ENCODE measurements at places on chromosomes 4 and X.

GRCh38 chr4:46441136-46441859 is 51.4 kb upstream of the GABRA2 start:
- no peak for DNase-seq

- DNase-seq: no peak
Observed at GRCh38 chr4:62528874-62529273, 1328.7 kb downstream of the ADGRL3 start.

GRCh38 chr4:57580710-57581599 is 470.8 kb upstream of the IGFBP7 start:
- DNase-seq: no peak

DNA sequence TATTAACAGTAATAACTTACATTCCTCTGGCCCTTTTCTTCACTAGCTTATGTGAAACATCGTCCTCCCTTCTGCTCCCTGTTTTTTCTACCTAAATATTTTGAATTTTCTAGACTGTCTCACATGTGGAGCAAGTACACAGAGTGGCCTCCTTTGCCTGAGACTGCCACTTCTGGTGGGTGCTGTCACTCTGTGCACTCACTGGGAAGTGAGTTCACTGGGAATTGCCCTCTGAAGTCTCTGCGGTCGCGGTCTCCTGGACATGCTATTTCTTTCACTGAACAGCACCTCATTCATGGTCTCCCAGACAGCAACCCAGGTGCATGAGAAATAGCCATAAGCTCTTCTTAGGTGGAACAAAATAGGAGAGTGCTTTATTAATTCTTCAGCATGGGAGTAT is 1179.7 kb upstream of the ADGRL3 start:
- DNase-seq: no peak

GRCh38 chr4:73021634-73022033 is 47.9 kb downstream of the COX18 start:
- no peak for DNase-seq

DNA sequence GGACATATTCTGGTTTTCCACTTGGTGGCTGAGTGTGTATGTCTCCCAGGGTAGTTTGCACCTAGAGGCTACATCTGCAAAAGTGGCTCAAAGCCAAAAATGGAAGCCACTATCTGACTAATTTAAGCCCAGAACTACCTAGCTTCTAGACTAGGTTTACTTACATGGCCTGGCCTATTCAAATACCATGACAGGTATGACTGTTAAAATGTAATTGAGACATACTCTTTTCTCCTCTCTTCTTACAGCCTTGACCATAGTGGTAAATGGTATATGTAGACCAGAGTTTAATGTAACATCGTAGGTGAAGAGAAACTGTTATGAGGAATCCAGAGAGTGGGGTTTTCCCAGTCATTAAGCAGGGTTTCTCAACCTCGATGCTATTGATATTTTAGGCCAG is 2.6 kb upstream of the TRPC5 start:
- no peak for DNase-seq

- DNase-seq: no peak
Observed at GRCh38 chrX:76253432-76253831, 80.6 kb downstream of the PBDC1 start.

DNA sequence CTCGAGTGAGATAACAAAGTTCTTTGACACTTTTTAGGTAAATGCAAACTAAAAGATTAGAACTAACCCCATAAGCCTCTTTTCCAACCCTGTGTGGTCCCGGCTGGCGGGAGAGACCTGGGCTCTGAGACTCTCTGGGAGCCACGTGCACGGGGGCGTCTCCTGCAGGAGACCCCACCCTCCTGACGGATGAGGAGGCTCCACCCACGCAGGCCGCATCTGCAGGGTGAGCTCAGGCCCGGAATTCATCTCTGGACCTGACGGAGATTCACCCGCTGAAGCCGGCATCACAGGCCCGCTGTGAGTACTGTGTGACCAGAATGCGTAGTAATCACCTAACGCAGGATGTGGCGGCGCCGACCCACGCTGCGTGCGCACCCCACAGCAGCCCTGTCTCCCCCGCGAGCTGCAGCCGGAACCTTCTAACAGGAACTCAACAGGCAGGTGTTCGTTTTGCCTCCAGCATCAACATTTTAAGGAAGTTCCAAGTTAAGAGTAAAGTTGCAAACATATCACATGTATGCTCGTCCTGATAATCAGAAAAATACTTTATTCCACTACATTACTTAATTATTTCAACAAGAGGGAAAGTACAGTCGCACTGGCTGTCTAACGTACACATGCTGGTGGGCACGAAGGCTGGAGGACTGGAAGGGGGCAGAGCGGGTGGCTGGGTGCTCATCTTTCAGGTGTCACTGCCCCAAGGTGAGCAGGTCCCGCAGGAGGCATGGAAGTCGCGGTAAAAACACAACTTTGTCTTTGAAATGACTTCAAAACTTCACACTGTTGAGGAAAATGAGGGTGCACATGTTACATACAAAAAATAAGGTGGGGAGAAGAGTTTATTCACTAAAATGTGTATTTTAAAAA is 44.5 kb downstream of the FGFRL1 start:
- no peak for DNase-seq

GRCh38 chrX:14038375-14039085 is 8.8 kb upstream of the GEMIN8 start:
- no peak for DNase-seq

DNA sequence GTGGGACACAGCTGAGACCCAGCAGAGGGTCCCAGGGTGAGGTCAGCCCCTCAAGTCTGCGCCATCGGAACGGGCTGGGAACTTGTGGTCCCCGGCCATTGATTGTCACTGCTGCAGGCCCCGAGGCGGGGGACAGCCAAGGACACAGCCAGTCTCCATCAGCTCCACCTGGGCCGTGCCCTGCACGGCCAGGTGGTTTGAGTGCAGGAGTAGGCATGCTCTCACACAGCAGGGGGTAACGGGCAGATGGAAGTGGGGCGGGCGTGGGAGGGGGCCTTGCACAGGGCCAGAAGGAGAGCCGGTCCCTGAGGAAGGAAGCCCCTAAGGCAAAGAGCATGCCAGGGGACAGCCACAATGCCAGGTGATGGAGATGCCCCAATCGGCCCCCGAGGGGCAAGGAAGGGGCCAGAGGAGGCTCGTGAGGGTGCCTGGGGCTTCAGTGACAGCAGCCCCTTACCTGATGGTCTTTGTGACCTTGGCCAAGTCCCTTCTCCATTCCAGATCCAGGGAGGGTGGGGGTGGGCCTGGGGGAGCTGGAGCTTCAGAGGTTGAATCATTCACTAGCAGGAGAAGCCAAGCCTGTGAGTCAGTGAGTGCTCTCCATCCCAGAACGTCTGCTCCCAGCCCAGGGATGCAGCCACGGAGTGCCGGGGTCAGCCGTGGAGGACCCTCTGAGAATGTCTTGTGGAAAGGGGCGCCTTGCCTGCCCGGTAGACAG is 2.3 kb downstream of the ATP2B3 start:
- no peak for DNase-seq

DNA sequence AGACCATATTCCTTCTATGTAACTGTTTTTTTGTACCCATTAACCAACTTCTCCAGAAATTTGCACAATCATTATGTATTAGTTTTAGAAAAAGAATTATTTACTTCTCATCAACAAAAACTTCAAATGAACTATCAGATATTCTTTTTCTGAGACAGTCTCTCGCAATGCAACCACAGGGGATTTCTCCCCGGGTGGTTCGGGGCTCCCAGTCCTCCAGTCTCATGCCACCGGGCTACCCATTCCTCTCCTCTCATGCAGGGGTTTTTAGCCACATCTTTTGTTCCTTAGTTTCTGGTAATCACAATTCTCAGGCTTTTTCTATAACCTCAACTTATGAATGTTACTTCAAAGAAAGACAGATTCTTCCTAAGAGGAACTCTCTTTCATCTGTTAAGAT is 46.6 kb upstream of the CLNK start:
- DNase-seq: no peak

DNA sequence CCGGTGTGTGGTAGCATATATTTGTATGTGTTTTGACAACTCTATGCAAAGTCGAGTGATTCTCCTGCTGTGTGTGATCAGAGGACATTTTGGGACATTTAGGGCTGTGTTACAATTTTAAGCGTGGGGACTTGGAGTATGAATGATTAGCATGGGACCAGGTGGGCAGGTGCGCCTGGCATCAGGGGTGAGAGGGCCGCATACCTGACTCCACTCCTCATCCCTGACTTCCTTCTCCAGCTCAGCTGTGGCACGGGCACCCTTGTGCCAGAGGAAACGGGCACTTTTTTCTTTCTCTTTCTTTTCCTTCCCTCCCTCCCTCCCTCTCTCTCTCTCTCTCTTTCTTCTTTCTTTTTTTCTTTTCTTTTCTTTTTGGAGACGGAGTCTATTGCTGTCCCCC is 15.7 kb upstream of the PLCXD1 start:
- no peak for DNase-seq

DNA sequence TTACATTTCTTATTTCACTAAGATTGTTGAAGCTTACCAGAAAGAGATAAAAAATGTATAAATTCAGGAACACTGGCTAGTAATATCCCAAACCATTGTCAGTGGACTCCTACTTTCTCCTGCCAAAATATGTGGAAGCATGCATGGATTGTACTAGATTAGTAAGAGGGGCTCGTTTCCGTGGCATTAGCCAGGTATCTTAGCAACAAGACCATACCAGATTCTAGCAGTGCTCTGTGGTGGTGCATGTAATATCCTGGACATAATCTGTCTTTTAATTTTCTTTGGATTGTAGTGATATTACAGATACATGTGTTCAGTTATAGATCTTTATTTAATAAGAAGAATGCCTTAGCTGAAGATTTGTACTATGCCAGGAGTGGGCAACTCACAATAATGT is 371.9 kb upstream of the PITX2 start:
- DNase-seq: no peak

GRCh38 chrX:44922980-44923379 is 50.0 kb downstream of the KDM6A start:
- DNase-seq: no peak

DNA sequence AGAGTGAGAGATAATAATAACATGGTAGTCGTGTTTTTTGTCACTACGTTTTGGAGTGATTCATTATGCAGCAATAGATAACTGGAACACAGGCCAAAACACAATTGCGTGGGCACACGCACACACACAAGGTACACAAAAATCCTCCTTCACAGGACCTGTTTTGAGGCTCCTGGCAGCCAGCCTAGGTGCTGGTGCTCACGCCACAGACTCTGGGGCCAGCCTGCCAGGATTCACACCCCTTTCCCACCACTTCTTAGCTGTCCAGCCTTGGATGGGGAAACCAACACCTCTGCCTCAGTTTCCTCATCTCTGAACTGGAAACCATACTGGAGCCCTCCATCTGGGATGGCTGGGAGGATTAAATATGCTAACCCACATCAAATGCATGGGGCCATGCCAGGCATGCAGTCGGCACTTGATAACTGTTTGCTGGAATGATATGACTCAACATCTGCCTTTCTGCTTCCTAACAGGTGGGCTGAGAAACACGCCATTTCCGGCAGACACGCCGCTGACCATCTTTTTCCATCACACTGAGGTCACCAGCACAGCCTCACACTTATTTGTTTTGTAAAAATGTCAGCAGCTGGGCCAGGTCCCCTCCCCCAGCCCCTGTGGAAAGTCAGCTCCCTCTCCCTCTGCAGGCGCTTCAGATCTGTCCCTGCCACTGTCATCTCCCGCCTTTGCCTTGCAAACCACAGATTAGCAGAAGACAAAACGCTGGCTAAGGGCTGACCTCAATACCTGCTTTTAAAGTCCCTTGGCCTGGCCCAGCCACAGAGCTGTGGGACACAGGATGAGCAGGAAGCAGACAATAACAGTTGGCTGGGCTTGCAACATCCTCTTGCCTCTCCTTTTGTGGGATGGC is 237.5 kb downstream of the BCOR start:
- DNase-seq: no peak

GRCh38 chr4:42216664-42217063 is 64.2 kb upstream of the BEND4 start:
- no peak for DNase-seq

- no peak for DNase-seq
Observed at GRCh38 chrX:119809185-119809666, 17.8 kb upstream of the RPL39 start.

DNA sequence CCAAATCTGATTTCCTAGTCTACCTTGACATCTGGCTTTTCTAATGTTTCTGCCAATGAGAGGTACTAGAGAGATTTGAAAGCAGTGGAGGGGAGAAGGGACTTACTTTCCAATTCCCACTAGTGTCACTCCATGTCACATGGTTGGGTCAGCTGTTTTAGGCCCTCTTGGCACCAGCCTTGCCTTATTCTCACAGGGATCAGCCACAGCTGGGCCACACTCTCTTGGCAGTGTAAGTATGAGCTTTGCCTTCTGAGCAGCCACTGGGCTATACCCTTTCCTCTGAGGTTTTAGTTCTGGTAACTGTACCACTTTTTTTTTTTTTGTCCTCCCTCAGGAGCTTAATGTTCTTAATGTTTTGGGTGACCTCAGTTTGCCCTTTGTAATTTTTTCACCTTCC is 10.2 kb upstream of the ADH1C start:
- DNase-seq: no peak

GRCh38 chr4:154073107-154073822 is 284.4 kb upstream of the SFRP2 start:
- DNase-seq: peak; percentile 44

DNA sequence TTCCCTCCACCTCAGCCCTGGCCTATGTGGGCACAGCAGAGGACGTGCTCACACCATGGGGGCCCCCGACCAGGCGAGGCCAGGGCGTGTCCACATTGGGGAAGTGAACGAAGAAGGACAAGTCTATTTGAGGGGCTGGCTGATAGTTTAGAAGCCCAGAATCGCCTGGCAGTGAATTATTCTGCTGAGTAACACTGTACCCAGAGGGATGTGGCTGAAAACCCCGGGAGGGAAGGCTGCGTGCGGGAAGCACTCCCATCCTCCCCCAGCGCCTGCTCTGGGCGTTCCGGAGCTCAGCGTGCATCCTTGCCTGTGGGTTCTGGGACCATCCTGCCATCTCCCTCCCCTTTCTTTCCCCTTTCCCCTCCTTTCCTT is 66.6 kb downstream of the TRMT44 start:
- peak; percentile 6 for DNase-seq

DNA sequence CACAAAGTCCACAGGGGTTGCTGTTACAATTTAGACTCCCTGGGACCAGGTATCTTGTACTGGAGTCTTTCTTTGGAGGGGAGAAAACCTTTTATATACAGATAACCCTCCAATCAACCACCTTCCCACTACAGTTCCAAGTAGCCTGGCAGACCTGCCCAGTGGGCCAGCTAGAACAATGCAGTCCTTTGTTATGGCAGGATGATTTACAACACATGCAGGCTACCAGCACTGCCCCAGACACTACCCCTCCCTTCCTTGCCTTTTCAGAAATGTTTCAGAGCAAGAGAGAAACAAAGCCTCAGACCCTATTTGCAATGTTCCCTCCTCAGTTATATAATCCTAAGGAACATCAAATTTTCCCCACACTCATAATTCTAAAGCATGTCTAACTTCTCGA is 11.1 kb downstream of the RASL11B start:
- DNase-seq: no peak
